Progenitor cell of endocrine pancreas (in vitro differentiated cells): ENCODE measurements at places on chromosomes 12 and 14. TPM values are rescaled to one million over a fixed set of nuclear protein-coding genes. Genes with fewer than 3 reads are reported as not detected.

Gene TBX5
- total RNA-seq: not detected in 2 replicates

Gene FAM181A
- total RNA-seq: not detected in 2 replicates

Gene ERBB3
- 206 and 221 TPM in 2 replicates for total RNA-seq

Gene HELB
- total RNA-seq: 7.0 and 7.1 TPM in 2 replicates

Gene ITGB7
- 0.29 and 0.93 TPM in 2 replicates for total RNA-seq

Gene BLOC1S1
- total RNA-seq: 65.8 and 68.5 TPM in 2 replicates
